ENCODE measurements at places on chromosomes 6 and 20.

- DNase-seq = peak; percentile 8
These were observed 14.9 kb downstream of the PLN start for GRCh38 chr6:118562959-118563358.

DNA sequence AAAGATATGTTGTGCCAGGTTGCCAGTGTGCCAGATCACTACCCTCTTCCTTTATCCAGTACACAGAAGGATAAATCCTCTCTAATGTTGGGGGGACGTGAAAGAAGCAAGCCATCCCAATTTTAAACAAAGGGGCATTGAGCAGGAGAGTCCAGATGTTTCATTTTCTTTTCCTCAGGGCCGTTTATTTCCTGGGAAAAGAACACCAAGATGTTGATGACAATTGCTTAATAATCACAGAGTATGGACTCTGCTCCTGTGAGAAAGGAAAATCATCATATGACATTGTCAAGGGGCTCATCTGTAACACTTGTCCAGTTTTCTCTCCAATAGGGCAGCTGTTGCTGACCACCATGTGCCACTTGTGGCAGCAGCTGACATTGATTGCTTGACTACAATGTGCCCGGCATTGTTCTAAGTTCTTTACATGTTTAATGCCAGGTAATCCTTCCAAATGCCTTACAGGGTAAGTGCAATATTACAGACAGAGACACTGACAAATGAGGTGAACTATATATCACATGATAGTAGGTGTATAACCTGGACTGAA, 161.4 kb downstream of the CD109 start:
- no peak for DNase-seq

DNA sequence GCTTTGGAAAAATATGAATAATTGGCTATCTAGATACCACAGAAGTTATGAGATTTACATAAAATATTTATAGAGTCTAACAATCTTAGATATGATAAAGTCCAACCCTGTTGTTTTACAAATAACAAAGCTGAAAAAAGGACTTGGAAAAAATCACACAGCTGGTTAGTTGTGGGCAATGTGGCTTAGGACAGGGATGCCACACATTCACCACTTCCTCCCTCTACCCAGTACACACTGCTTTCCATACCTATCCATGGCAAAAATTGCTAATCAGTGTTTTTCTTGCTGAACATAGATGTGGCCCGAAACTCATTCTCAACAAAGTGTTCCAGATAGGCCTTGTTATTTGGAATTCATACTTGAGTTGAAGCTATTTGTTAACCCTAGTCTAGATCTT, 147.3 kb upstream of the BMP5 start:
- DNase-seq = no peak

GRCh38 chr6:32194825-32195651, 2.6 kb upstream of the GPSM3 start:
- peak; percentile 61 for DNase-seq

DNA sequence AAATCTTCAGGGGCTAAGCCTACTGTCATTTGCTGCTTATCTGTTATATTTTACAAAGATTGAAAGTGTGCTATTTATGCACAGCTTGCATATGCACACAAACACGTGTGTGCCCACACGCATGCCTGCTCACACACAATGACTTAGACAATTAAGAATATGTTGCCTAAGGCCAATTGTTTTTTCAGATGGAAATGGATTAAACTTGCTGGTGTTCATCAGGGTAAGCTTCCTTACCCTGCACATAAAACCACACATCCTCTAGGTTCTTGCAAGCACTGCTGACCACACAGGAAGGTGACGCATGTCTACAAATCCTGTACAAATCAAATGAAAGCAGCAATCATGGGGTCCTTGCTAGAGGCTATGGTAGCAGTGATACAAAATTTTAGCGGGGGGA, 58.4 kb downstream of the GJA10 start:
- peak; percentile 53 for DNase-seq

- no peak for DNase-seq
These were observed at the start of gene F13A1 for GRCh38 chr6:6319952-6320811. Gene F13A1, minus strand, starts transcription at chr6:6320662. Its CDS starts 1,998 bp downstream, at chr6:6318664.

GRCh38 chr20:59663513-59664060, 59.2 kb downstream of the PHACTR3 start:
- DNase-seq = no peak

DNA sequence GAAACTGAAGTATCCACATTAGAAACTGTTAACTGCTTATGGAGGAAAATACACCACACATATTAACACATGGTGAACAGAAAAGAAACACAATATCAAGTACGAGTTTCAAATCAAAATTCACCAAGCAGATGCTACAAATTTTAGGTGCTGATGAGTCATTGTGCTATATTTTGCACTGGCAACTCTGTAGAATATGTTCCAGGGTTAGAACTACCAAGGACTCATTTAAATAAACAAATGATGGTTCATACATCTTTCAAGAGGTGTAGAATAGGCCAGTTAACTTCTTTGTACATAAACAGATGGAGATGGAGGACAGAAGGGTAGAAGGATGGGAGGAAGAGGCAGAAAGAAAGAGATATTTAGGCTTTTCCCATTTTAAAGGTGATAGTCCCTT, 184.9 kb downstream of the ARHGAP18 start:
- peak; percentile 62 for DNase-seq

DNA sequence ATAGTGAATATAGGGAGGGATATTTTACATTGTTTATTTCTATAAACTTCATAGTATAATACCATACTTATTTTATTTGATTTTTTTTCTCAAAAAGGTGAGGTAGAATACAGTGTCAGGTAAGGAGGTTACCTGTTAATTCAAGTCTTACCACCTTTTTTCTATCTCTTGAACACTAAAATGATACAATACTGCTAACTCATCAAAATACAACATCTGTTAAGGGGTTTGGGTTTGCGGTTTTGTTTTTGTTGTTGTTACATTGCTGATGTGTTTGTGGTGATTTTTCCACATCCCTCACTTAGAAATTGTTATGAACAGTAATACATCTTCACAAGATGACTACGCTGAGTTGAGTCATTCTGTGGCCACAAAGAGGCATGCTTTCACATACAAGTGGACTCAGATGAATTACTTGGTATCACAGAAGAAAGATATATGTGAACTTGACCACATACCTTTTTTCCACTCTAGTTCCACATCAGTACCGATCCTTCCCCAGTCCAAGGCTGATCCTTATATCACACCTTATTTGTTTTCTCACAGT, 139.4 kb upstream of the ID4 start:
- peak; percentile 82 for DNase-seq

GRCh38 chr20:8569766-8570165, 437.7 kb downstream of the PLCB1 start:
- DNase-seq = no peak

- no peak for DNase-seq
These were observed 9.2 kb upstream of the GHRH start for GRCh38 chr20:37270576-37271420.

GRCh38 chr20:56414842-56415765, 3.0 kb downstream of the CASS4 start:
- DNase-seq = peak; percentile 78

DNA sequence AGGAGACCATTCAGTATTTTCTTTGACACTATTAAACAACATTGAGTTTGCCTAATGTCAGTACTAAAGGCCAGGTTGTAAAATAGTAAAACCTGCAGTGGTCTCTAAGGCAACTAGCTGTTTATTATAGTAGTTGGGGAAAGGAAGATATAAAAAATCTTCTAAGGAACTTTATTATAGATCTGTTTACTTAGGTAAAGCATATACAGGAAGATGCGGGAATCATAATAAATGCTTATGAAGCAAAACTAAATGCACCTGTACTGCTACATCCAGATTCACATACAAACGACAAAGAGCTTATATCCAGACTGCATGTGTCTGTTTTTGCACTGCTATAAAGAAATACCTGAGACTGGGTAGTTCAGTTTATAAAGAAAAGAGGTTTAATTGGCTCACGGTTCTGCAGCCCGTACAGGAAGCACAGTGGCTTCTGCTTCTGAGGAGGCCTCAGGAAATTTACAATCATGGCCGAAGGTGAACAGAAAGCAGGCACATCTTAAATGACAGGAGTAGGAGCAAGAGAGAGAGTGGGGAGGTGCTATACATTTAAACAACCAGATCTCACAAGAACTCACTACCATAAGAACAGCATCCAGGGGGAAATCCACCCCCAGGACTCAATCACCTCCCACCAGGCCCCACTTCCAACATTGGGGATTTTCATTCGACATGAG, 8.7 kb upstream of the TRIM39 start:
- no peak for DNase-seq

All from HCEC 1CT (cell line).